ENCODE measurements at places on chromosomes 5 and 9.
A peak's percentile ranks its signal among the peaks of the same experiment; 100 is the strongest.

- DNase-seq, result no peak
Measured at GRCh38 chr5:127650649-127651048, 1.8 kb downstream of the CTXN3 start.

DNA sequence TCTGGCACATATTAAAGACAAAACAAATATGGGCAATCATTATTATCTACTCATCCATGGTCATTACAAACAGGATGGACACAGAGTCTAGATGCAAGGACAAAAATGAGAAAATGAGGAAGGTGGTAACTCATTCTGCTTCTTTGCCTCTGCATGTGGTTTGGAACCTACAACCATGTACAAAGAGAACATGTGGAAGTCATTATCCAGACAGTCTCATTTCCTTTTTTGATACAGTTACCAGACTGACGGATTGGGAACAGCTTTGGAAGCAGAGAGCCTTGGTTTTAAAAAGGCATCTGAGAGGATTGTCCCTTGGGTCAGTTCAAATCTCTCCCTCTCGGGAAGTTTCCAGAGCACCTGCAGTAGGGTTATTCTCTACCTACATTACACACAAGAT lies 433.4 kb upstream of the TNC start:
- DNase-seq, result no peak

GRCh38 chr5:172700365-172701290 lies 59.6 kb downstream of the NEURL1B start:
- no peak for DNase-seq

DNA sequence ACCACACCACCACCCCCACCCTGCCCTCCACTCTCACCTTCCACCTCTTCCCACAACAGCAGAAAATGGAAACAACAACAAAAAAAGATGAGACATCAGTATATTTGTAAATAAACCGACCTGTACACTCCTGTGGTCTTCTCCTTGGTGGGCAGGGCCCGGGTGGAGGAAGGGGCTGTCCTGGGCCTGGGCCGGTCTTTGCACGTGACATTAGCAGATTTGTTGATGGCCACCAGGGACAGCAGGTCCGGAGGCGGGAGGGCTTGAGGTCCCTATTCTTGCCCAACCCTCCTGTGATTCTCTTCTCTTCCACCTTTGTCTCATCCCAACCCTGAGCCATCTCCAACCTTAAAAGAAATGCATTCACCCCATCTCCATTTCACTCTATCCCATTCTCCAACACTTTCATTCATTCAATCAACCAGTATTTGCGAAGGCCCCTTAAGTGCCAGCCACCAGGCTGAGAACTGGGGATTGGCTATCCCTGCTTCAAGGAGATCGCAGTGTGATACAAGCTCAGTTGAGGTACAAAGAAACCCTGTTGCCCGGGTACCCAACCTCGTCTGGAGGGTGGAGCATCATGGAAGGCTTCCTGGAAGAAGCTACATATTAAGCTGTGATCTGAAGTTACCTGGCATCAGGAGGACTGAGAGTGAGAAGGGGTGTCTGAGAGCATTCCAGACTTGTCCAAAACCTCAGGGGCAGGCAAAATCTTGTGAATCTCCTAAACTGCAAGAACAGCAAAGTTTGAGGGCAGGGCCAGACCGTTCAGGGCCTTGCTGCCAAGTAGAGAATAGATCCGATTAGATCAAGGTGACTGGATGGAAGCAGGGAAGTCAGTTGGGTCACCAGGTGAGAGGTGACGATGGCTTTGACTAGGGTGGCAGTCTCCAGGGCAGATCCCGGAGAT lies 87.4 kb downstream of the LMX1B start:
- peak; percentile 44 for DNase-seq

DNA sequence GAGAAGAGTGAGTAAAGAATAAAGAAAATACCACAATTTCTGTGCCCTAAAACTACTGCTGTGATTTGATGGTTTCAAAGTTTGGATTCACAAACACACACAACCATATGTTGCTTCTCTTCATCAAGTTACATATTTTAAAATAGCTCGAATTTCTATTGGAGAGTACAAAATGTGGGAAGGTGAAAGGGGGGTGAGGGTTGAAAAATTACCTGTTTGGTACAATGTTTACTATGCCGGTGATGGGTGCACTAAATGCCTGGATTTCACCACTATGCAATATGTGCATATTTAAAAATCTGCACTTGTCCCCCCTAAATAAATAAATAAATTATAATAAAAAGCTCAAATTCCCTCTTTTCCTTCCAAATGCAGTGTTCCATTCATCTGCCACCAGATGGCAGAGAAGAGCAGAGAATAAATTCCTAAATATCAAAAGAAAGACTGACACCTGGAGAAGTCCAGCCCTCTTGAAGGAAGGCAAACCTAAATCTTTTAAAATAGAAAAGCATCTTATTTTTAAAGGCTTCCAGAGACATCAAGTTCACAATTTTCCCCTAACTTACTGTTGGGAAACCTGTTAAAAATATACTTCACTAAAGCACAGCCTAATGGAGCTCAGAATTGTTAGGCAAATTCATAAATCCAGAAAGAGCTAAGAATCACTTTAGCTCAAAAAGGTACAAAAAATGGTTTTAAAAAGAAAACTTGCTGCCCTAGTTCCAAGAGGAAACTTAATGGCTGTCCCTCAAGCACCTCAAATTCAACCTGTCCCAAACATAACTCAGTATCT lies 24.8 kb upstream of the HNRNPA0 start:
- DNase-seq, result no peak

DNA sequence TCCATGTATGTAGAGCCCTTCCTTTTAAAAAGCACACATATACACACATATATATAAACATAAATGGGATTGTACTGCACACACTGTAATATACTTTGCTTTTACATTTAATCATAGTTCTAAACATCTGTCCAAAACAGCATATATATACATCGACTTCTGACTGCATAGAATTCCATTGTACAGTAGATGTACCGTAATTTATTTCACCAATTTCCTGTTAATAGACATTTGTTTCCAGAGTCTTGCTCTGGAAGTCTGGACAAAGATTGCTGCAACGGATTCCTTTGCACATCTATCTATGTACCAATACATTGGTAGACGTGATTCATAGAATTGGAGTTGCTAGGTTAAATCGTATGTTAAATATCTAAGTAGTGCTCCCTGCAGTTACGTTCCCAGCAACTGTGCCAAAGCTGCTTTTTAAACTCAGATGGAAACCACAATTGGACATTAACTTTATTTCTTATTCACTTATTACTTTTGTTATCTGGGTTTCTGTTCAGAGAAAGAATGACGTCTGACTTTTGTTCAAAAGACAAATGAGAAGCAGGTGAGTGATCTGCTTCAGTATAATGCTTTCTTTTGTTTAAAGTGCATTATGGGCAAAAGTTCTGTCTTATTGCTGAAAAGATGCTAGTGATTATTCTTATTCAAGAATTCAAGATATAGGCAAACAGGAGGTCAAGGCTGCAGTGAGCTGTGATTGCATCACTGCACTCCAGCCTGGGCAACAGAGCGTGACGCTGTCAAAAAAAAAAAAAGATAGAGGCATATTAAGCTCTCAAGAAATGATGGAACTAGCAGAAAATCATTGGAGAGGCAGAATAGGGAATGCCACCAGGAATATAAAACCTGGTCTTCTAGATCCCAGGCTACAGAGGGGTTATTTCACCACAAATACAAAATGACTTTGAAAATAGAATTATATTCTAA lies 138.2 kb downstream of the FGF1 start:
- DNase-seq, result no peak
